Activated T-cell treated with anti-CD3 and anti-CD28 coated beads for 1 hour (primary cell): ENCODE measurements at places on chromosomes 5 and 9.

DNA sequence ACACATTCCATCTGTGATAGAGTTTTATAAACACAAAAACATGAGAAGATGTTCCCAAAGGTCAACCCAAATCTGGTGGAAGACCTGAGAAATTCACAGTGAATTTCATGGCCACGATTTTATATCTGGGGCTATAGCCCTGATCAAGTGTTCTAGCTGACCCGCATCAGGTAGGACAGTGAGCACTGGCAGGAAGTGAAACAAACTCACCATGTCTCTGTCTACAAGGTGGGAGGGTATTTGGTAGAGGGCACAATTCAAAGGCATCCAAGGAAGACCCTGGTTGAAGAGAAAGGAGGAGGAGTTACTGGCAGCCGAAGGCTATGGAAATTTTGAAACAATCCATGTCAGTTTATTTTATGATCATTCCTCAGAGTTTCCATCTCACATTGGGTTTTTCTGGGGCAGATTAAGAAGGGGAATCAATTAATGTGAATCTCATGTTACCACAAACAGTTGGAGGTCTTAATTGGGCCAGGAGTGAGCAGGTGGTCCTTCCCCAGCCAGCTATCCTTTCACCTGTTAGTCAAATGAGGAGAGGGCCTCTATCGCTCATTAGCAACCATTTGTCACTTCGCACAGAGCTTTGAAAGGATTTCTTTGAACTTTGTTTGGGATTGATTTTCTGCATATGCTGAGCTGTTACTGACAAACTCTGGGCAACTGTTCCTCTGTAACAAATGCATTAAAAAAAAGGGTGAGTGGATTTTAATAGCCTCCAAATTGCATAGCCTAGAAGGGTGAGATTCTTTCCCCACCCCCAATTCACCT is 612.0 kb upstream of the CLINT1 start:
- no peak for DNase-seq

DNA sequence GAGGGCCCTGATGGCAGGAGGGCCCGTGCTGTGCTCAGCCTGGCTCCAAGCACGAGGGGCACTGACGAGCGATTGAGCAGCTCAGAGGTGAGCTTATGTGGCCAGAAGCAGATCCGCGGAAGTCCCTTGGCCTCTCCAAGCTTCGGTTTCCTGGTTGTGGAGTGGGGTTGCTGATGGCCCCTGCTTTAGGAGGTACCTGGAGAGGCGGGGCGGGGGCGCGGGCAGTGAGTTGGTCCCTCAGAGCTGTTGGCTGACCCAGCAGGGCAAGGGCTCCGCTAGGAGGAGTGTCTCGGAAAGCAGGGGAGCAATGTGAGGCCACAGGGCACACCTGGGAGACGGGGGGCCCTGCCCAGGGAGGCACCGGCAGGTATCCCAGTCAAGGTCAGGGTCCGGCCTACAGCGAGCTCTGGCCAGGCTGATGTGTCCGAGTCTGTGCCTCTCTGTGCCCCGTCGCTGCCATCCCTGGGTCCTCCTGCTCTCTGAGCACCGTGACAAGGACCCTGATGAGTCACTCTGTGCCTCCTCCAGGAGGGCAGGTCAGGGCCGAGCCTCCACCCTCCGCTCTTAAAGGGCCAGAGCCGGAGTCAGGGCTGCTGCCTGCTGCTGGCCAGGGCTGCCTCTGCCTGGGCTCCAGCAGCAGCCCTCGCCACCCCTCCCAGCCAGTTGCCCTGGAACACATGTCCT is 14.8 kb downstream of the NCS1 start:
- DNase-seq, result no peak

GRCh38 chr9:85740787-85741094 is 1.0 kb downstream of the AGTPBP1 start:
- DNase-seq, result peak; percentile 3

GRCh38 chr9:135712613-135713295 is 10.8 kb downstream of the KCNT1 start:
- no peak for DNase-seq

GRCh38 chr5:139341187-139341688 is 416 bp upstream of the PAIP2 start:
- no peak for DNase-seq

DNA sequence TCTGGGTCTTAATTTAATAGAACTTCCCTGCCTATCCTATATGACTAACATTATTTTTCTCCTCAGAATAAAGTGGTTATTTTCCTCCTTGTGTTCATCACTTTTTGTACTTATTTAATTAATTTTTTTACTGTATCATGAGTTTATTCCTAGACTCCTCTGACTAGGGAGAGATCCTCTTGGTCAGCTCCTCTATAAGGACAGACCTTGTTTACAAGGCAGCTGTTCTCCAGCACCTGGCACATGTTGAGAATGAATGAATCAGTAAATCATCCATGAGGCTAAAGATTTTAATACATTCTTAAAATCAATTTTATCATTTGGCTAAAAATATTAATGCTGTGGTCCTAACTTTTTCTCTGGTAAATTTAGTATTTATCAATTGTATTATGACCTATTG is 139.8 kb downstream of the NUDT12 start:
- DNase-seq, result no peak

GRCh38 chr5:141613344-141613743 is 5.5 kb downstream of the DIAPH1 start:
- DNase-seq, result no peak

DNA sequence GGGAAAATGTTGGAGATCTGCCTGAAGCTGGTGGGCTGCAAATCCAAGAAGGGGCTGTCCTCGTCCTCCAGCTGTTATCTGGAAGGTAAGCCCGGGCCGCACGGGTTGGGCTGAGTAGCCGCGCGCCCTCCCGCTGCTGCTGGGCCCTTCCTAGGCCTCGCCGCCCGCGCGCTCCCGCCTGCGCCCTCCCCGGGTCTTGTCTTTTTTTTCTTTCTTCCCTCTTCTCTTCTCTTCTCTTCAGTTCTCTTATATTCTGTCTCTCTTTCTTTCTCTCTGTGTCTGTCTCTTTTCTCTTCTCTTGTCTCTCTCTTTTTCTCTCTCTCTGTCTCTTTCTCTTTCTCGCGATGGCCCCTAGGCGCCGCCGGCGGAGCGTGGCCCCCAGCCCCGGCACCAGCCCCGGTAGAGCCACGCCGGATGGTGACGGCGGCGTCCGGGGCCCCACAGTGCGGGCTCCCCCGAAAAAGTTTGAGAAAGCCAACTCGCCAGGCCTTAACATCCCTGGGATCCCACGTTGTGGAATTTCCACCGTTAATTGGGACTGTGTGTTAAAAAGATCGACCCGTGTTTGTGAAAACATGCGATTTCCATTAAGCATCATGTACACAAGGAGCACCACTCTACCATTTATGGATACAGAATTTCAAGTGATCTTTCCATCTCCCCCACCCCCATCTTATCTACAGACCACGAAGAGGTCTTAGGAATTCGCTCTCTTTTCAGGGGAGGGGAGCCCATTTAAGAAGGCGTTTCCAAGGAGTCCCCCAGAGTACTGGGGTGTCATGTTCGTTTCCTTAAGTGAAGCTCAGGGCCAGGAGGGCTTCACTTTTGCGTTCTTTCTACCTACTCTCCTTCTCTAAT is 616 bp downstream of the ABL1 start:
- no peak for DNase-seq

DNA sequence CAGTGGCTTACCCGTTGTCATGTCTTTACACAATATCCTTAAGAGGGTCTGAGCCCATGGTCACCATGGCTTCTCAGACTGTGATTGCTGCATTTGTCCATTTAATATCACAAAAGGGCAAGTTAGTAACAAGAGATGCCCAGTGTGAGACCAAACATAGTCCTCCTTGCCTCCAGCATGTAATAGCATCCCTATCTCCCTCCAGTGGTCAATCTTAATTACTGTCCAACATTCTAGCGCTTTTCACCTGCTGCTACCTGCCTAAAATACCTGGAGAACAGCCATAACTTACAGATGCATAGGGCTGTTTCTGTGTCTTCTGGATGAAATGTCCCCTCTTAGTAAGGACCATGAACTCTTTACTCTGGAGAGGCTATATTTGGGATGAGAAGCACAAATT is 267.2 kb upstream of the DAB2 start:
- DNase-seq, result no peak

GRCh38 chr9:28925157-28925556 is 1351.9 kb upstream of the C9orf72 start:
- no peak for DNase-seq

GRCh38 chr9:89883401-89884341 is 278.9 kb downstream of the GADD45G start:
- DNase-seq, result no peak

GRCh38 chr5:59152701-59153245 is 569.9 kb downstream of the RAB3C start:
- DNase-seq, result no peak

- no peak for DNase-seq
These were observed 1339.3 kb downstream of the EFNA5 start for GRCh38 chr5:106331415-106331814.

- no peak for DNase-seq
These were observed 129.3 kb downstream of the GRIA1 start for GRCh38 chr5:153619771-153620170.

GRCh38 chr5:139458580-139459407 is 3.7 kb downstream of the ECSCR start:
- DNase-seq, result peak; percentile 59

- no peak for DNase-seq
These were observed 813.5 kb downstream of the PTPRD start for GRCh38 chr9:9799287-9799686.

DNA sequence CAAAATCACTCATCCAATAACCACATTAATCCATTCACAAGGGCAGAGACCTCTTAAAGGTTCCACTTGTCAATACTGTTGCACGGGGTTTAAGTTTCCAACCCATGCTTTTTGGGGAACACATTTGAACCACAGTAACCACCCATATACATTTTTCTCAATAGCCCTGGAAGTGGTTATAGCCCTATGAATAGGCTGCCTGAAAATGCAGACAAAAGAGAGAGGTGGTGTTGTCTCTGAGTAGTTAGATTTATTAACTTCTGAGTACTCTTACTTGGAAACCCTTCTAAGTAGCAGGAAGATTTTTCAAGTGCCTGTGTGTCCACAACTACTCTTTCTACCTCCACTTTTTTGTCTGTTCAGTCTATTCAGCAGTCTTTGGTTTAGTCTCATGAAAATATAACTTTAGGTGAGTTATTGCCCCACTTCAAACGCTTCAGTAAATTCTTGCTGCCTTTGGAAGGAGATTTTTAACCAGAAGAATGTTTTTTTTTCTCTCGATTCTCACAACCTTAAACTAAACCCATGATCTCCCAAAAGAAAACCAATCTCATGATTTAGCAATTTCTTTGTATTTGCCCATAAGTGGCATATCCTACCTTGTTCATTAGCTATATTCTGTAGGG is 42.6 kb downstream of the ARHGEF28 start:
- DNase-seq, result no peak

DNA sequence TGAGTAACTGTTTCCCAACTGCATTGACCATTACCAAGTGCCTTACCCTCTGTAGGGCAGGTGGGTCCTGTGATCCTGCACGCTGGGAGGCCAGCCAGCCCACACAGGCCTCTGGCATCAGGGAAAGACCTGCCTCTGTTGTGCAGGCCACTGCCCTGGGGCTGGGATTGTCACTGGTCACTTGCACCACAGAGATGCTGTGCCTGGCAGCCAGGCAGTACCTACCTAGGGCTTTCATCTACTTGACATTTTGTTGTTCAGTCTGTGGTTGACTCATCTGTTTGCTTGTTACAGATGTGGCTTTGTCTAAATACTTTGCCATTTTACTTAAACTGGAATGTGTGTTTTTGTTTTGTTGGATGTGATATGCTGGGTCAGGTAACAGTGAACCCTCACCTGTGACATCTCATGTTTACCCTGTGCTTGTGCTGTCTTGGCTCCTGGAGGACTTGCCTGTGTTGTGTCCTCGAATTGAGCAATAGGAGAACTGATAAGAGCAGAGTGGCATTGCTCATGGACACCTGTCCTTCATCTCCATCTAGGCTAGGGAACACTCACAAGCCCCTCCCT is 32.8 kb downstream of the SECISBP2 start:
- DNase-seq, result no peak

DNA sequence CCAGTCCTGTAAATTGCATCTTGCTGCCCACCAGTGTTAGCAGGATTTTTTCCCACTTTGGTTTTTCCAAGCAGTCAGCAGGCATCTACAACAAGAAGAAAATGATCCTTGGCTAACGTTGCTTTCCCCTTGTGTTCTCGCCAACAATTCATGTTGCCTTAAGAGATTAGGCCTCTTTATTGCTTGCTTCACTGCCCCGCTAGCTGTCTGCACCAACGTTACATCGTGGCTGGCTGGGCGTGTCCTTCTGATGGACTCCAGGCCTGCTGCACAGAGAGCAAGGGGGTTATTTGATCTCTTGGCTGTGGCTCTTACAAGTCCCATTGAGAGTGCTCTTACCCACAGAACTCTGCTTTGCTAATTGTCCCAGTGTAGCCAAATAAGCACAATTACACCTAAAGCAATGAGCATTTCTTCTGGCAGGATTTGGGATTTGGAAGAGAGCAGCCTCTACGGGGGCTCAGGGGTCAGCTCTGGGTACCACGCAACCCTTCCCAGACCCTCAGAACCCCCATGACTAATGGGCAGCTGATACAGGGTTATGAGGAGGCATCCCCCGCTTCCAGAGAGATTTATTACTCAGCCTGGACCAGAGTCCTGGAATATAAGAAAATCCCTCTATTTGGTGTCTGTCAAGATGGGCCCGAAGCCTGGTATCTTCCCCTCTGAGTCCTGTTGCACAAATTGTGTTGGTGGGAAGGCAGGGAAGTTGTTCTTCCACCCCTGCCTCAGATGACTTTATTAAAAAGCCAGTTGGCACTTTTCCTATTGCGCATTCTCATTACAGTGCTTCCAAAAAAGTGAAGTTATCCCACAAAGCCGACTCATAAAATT is 17.6 kb downstream of the DCANP1 start:
- DNase-seq, result no peak

GRCh38 chr9:19408316-19408692 is 505 bp upstream of the ACER2 start:
- no peak for DNase-seq

DNA sequence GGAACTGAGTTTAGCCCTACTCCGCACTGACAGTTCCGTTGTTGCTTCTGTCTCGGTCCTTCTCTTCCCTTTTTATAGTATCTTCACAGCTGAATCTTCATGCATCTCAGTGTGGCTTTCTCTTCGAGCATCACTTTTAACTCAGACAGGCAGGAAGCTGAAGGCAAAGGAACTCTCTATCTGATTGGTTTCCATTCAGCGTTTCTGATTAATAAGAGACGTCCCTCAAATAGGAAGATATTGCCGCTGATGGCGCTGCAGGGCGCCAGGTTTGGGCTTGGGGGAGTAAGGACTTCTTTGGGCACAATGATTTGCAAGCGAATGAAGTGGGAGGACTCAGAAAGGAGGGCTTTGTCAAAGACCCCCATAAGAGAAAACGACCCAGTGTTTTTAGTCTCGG is at the start of gene CDH9:
Gene CDH9, minus strand, starts transcription at position 111 of the 400 bp plus-strand sequence. CDS start 50,253 bp downstream, outside the sequence.
- no peak for DNase-seq

- DNase-seq, result no peak
These were observed 166.4 kb upstream of the GRIN3A start for GRCh38 chr9:101904845-101905244.
